ENCODE measurements at places on chromosomes 1 and 21.

DNA sequence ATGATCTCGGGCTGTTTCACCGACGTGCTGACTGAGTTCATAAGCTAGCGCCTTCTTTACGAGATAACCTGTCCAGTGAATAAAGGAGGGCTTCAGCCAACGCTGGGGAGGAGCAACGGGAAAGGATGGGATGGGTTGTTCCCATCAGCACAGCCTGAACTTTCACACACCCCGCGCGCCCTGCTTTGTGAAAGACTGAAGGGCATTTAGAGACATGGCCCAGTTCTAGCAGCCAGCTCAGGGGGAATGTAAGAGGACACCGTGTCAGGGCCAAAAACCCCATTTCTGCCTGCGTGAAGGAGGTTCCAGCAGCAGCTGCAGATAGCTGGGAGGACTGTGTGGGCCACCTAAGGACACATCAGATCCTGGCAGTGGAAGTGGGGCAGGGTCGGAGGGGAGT, 255.1 kb upstream of the RAB4A start:
- DNase-seq: peak; percentile 51

GRCh38 chr1:163657719-163658118, 336.0 kb downstream of the NUF2 start:
- no peak for DNase-seq

DNA sequence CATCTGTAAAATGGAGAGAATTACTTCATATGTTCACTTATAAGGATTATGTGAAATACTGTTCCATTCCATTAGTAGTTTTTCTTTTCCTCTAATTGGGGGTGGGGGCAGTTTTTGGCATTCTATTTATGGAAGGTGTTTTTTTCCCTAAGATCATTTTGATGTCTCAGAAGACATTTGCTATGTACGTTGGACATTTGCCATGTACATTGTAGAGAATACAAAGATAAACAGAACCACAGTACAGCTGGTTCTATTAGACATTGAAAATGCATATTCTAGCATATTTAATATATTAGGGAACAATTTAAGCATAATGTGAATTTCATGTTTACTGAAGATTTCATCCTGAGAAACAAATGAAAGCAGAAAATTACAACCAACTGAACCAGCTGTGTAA, 98.5 kb downstream of the PTBP2 start:
- no peak for DNase-seq

DNA sequence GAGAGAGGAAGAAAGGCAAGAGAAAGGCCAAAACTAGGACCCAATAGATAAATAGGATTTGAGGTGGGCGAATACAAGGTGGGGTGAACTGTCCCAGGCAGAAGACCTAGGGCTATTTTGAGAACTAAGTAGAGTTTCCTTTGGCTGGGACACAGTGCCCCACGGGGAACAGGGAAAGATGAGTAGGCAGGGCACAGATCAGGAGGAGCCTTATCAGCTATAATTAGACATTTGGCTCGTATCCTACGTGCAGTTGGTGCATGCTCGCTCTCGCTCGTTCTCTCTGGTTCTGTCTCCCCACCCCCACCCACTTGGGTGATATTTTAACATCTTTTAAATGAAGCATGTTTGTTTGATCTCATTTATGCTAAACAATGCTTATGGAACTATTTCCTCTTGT, 235.0 kb upstream of the JUN start:
- no peak for DNase-seq

- DNase-seq: no peak
These were observed 38.5 kb downstream of the TGFB2 start for GRCh38 chr1:218383681-218384080.

DNA sequence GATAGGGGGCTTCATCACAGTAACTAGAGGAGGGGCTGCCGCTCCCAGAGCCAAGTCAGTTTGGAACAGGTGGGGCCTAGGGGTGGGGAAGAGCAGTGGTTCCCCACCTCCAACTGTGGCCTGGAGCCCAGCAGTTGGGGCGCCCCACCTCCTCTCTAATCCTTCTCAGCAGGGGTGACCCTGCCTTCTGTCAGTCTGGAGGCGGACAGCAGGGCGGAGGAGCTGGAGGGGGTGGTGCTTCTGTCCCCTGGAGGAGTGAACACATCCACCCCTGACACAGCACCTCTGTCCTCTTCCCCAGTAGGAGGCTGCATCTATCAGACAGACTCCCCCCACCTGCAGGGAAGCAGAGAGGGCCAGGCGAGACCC, 73.8 kb downstream of the MRPL37 start:
- peak; percentile 82 for DNase-seq

- peak; percentile 83 for DNase-seq
These were observed 19.4 kb downstream of the PLEKHM2 start for GRCh38 chr1:15703562-15703961.

- no peak for DNase-seq
These were observed 171.5 kb downstream of the LRRC7 start for GRCh38 chr1:69739251-69739605.

DNA sequence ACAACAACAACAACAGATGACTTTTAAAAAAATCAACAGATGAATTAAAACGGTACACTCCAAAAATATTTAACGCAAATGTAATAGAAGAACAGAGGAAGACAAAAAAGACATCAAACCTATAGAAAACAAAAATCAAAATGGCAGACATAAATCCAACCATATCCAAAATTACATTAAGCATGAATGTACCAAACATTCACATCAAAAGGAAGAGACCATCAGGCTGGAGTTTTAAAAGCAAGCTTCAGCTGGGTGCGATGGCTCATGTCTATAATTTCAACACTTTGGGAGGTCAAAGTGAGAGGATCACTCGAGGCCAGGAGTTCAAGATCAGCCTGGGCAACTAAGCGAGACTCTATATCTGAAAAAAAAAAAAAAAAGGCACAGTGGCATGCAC, 116.2 kb downstream of the SMYD3 start:
- DNase-seq: no peak

DNA sequence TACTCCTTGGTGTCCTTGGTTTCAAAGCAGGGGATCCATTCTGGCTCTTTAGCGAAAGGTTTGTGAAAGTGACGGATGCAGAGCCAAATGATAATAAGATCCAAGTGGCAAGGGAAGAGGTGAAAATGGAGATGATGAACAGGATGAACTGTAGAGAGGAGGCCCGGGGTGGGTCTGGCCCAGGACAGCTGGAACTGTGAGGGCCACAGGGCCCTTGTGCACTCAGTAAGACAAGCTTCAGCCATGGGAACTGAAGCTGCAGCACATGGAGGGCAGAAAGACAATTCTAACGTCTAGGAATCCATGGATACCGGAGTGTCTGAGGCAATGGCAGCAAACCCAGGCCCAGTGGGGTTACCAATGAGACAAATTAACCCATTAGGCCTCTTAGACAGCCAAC, 4.8 kb downstream of the KCNA2 start:
- no peak for DNase-seq

DNA sequence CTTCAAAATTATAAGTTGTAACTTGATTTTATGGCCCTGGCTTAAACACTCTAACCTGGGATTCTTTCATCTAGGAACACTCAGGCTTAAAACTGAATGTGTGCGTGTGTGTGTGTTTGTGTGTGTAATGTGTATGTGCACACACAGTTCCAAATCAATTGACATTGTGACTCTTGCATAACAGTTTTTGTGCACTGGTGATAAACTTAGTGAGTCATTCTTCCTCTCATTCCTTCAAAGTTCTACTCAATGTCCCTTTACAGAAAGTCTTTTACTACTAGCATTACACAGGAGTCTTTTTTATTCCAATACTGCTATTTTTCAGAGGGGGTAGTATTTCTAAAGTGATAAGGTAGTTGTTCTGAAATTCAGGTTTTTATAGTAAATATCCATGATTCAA, 943.6 kb downstream of the KCNT2 start:
- DNase-seq: no peak

DNA sequence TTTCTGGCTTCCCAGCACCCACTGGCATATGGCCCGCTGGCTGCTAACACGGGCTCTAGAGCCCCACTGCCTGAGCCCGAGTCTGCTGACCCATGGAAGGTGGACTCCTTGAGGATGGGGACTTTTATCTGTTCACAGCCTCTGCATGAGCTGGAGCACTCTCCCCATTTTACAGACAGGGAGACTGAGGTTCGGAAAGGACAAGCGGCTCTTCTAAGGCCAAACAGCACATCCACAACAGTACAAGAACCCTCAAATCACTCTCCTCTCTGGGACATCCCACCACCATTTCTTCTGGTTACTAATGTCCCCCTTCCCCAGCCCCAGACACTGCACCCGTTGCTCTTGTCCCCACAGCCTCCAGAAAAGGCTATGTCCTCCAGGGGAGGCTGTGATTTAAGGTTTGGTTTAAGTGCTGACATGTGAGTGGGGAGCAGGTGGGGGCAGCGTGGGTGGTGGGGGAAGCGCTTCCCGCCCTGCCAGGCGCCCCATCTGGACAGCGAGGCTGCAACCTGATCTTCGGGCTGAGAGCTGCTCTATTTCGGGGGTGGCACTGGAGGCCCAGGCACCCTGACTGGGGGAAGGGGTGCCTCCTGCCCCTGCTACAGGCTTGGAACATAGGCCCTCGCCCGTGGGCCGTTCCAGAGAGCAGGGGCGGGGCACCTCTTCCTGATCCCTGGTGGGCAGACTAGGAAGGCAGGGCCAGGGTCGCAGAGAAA, 104.8 kb upstream of the WNT4 start:
- DNase-seq: no peak

GRCh38 chr1:16048573-16049189, 5.1 kb downstream of the CLCNKB start:
- DNase-seq: peak; percentile 81

GRCh38 chr1:37714226-37714625, 21.9 kb downstream of the CDCA8 start:
- no peak for DNase-seq

DNA sequence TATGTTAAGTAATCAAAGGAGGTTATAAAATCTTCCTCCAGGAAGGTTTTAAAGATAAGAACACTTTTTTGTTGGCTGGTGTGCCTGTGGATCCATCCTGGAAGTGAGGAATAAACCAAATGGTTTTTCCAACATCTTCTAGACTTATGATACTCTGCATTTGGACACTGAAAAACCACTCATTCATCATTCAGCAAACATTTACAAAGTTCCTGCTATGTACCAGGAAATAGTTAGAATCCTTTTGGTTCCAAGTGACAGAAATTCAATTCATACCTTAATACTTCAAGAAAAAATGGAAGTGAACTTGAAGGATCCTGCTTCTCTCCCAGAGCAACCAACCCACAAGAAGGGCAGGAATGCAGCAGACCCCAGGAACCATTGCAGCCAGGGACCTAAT, 39.6 kb upstream of the PIGC start:
- no peak for DNase-seq

GRCh38 chr1:54405898-54406293, 298 bp downstream of the SSBP3 start:
- DNase-seq: no peak
